ENCODE measurements at places on chromosomes 6 and 20.

GRCh38 chr6:18845896-18846295 lies 458.7 kb downstream of the RNF144B start:
- no peak overlapping the region for H3K4me3 ChIP-seq
- no peaks in the 10 kb centered on the region for H3K36me3 ChIP-seq
- H3K4me1 ChIP-seq, result no peaks in the 10 kb centered on the region
- H3K27ac ChIP-seq, result no peak overlapping the region
- no peak for DNase-seq

DNA sequence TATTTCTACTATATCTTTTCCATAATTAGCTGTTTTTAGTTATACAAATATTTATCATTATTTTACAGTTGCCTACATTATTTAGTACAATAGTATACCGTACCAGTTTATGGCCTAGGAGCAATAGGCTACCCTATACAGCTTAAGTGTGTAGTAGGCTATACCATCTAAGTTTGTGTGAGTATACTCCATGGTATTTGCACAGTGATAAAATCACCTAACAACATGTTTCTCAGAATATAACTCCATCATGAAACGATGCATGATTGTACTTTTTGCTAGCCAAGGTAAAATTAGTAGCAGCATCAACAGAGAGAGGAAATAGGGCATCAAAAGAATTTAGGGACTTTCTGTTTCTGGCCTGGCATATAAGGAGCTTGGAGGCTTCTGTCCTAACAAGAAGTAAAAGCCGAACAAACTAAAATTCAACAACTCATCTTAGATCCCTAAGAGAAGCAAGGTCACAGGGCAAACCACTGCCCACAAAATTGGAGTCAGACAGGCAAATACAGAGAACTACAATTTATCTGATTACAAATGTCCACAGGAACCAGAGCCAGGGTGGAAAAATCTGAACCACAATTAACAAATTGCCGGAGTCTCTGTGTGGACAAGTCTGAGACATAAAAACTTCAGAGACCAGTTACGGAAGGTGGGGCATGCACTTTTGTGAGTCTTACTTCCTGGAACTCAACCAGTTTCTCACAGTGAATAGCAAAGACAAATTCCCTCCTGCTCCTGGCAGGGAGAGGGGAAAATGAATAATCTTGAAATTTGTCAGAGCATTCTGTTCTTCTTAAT lies 671.4 kb downstream of the RFPL4B start:
- H3K27me3 ChIP-seq, result peaks cover 5% of the 10 kb centered on the region
- no peak overlapping the region for H3K4me3 ChIP-seq
- no peak for DNase-seq
- peak overlapping the region; percentile 34 for H3K27ac ChIP-seq
- H3K4me1 ChIP-seq, result peaks cover 9% of the 10 kb centered on the region

GRCh38 chr20:3890398-3890751 lies 1.2 kb downstream of the PANK2 start:
- peaks cover 50% of the 10 kb centered on the region for H3K4me1 ChIP-seq
- H3K4me3 ChIP-seq, result peak overlapping the region; percentile 99
- no peaks in the 10 kb centered on the region for H3K27me3 ChIP-seq
- no peak for DNase-seq
- peaks cover 42% of the 10 kb centered on the region for H3K36me3 ChIP-seq

GRCh38 chr6:30612213-30612612 lies 4.8 kb downstream of the PPP1R10 start:
- peaks cover 79% of the 10 kb centered on the region for H3K4me1 ChIP-seq
- H3K27ac ChIP-seq, result no peak overlapping the region
- H3K4me3 ChIP-seq, result peak overlapping the region; percentile 10
- no peak for DNase-seq
- peaks cover 64% of the 10 kb centered on the region for H3K36me3 ChIP-seq

DNA sequence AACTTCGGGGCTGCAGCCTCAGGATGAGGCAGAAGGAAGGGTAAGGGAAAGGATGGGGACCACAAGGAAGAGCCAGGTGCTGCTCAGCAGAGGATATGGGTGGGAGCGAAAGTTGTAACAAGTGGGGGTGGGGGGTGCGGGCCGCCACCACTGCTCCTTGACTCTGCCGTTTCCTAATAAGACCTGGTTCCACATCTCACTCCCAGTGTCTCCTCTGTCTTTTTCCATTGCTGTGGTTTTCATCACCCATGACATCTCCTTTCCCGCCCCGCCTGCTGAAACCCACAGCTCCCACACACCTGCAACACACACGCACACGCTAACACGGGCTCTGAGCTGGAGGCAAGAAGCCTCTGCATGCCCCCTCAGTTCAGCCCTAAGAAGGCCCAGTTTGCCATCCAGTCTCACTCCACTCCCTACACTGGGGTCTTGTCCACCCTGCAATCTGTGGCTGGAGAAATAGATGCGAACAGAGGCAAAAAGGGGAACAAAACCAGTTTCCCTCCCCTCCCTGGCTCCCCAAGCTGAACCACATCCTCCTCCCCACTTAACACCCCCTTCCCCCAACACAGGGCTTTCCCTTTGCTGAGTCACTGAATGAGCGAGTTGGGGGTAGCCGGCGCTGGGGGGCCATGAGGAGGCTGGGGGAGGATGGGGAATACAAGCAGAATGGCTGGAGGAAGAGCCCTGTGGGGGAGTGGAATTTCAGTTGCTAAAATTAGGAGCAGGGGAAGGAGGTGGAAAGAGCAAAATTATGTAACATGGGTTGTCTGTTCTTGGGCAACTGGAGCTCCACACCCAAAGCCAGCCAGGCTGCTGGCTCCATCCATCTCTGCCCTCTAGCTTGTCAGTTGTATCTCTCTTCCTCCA lies 11.5 kb downstream of the NFKBIL1 start:
- peaks cover 38% of the 10 kb centered on the region for H3K36me3 ChIP-seq
- no peak overlapping the region for H3K4me3 ChIP-seq
- H3K4me1 ChIP-seq, result peaks cover 28% of the 10 kb centered on the region
- peaks cover 3% of the 10 kb centered on the region for H3K27me3 ChIP-seq

GRCh38 chr6:106747139-106747538 lies 117.8 kb downstream of the QRSL1 start:
- no peaks in the 10 kb centered on the region for H3K27me3 ChIP-seq
- no peak for DNase-seq
- H3K36me3 ChIP-seq, result peaks cover 4% of the 10 kb centered on the region
- H3K4me1 ChIP-seq, result peaks cover 26% of the 10 kb centered on the region
- H3K4me3 ChIP-seq, result no peak overlapping the region

- H3K27me3 ChIP-seq, result no peaks in the 10 kb centered on the region
- H3K4me1 ChIP-seq, result no peaks in the 10 kb centered on the region
- no peak for DNase-seq
- H3K27ac ChIP-seq, result no peak overlapping the region
- H3K4me3 ChIP-seq, result no peak overlapping the region
These were observed 11.6 kb downstream of the PLN start for GRCh38 chr6:118559659-118560058.

DNA sequence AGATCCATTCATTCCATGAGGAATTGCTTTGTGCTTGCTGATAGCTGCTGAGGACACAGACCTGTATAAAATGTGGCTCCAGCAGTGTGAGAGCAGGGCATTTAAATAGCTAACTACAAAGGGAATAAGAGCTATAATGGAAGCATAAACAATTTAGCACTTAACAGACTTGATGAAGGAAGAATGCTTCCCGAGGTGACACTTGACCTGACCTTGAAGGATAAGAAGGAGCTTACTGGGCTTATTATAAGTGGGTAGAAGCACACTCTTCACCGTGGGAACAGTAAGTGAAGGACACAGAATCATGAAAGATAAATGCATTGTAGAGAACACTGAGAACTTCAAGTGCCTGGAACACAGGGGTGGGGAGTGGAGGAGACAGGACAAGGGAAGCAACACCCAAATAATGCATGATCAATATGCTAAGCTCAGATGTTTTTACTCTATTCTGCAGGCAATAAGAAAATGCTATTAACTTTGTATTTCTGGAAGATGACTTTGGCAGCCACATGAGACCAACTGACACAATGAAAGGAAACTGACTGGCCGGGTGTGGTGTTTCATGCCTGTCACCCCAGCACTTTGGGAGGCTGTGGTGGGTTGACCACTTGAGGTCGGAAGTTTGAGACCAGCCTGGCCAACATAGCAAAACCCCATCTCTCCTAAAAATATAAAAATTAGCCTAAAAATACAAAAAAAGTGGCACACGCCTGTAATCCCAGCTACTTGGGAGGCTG lies 84.2 kb downstream of the EPB41L2 start:
- peaks cover 7% of the 10 kb centered on the region for H3K36me3 ChIP-seq
- H3K4me3 ChIP-seq, result no peak overlapping the region
- H3K4me1 ChIP-seq, result peaks cover 26% of the 10 kb centered on the region

GRCh38 chr6:158789115-158789917 lies 29.9 kb downstream of the EZR start:
- no peak for DNase-seq
- no peaks in the 10 kb centered on the region for H3K27me3 ChIP-seq
- no peak overlapping the region for H3K4me3 ChIP-seq

DNA sequence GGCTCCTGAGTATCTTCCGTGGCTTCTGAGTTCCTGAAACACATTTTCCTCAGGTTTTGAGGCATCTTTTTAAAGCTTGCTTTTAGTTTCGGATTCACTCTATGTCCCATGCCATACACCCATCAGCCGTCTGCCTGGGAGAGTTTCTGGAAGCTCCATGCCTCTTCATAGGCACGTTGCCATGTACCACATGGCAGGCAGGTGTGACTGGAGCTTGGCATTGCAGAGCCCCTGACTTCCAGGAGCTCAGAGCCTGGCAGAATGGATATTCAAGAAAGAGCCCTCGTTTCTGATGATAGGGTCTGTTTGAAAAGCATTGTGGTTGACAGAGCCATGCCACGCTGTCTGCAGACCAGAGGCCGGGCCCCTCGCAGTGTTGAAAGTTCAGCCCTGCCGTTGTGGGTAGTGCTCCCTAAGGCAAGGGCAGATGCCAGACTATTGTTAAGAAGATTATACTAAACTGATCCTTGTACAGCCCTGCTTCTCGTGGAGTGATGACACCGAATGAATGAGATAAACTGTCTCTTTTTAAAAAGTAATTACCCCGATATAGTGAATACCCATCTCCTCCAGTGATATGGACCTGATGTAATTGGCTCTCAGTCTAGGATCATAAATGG lies 100.0 kb downstream of the RPP40 start:
- H3K4me3 ChIP-seq, result no peak overlapping the region
- peak overlapping the region; percentile 64 for H3K27ac ChIP-seq
- DNase-seq, result no peak
- peaks cover 57% of the 10 kb centered on the region for H3K4me1 ChIP-seq
- peaks cover 50% of the 10 kb centered on the region for H3K36me3 ChIP-seq

GRCh38 chr20:15576411-15576810 lies 996.8 kb downstream of the KIF16B start:
- H3K27ac ChIP-seq, result no peak overlapping the region
- no peak overlapping the region for H3K4me3 ChIP-seq
- no peaks in the 10 kb centered on the region for H3K36me3 ChIP-seq

DNA sequence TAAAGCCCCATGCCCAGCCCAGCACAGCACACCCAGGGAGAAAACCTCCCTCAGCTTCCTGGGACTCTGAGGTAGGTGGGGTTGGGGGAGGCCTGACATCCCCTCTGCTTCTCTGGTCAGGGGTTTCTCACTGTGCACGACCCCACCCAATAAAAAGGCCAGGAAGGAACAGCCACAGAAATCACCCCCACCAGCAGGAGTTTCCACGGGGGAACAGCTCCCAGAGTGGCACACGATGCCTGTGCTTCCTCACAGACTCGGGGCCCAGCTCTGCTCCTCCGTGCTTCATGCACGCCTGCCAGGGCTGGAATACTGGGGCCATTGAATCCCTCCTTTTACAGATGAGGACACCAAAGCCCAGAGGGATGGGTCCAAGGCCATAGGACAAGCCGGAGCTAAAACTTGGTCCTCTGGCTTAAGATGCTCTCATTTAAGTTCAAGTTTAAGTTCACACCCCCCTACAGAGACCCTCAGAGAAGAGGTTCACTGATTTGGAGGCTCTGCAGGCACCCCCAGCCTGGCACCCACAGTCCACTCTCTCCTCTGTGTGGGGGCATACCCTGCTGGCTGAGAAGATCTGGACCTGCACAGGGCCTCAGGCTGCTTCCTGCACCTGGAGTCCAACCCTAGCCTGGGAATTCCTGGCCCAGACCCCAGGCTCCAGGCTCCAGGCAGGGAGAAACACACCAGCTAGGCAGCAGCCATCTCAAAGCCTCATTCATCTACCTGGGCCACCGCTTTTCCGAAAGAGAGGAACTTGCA lies 14.3 kb downstream of the ACSS1 start:
- peaks cover 34% of the 10 kb centered on the region for H3K27me3 ChIP-seq
- H3K4me1 ChIP-seq, result peaks cover 14% of the 10 kb centered on the region
- DNase-seq, result no peak
- no peak overlapping the region for H3K4me3 ChIP-seq

DNA sequence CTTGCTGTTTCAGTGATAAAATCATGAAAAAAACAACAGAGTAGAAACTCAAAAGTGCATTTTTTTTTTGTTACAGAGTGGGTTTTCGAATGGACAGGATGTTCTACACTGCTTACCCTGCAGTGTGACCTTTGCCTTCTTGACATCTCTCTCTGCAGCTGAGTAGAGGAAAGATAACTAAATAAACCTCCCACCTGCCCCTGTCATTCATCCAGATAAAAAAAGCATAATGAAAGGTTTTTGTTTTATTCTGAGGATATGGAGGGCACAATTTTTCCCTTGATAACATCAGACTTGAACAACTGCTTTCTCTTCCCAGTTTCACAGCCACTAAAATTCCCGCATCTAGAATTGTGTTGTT lies 193.6 kb upstream of the FOXQ1 start:
- peaks cover 18% of the 10 kb centered on the region for H3K27me3 ChIP-seq
- H3K4me1 ChIP-seq, result peaks cover 18% of the 10 kb centered on the region
- no peaks in the 10 kb centered on the region for H3K36me3 ChIP-seq
- H3K27ac ChIP-seq, result no peak overlapping the region

DNA sequence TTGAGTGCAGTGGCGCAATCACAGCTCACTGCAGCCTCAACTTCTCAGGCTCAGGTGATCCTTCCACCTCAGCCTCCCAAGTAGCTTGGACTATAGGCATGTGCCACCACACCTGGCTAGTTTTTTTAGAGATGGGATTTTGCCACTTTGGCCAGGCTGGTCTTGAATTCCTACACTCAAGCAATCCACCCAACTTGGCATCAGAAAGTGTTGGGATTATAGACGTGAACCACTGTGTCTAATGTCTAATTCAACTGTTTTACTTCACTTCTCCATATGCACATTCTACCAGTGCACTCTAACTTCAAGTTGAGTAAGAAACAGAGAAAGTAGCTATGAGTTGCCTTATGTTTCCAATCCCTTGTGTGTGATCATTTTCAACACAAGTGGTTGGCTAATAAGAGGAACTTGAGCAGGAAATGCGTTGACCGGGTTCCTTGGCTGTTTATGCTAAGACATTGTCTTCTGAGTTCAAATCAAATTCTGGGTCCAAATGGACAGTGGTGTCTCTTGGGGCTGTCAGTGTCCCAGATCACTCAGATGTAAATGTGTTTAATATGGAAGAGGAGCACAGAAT lies 23.9 kb downstream of the ZNF337 start:
- no peak for DNase-seq
- H3K4me3 ChIP-seq, result no peak overlapping the region
- no peak overlapping the region for H3K27ac ChIP-seq
- H3K27me3 ChIP-seq, result peaks cover 3% of the 10 kb centered on the region

- no peak overlapping the region for H3K4me3 ChIP-seq
- peaks cover 23% of the 10 kb centered on the region for H3K4me1 ChIP-seq
- peaks cover 3% of the 10 kb centered on the region for H3K27me3 ChIP-seq
- H3K36me3 ChIP-seq, result no peaks in the 10 kb centered on the region
- no peak overlapping the region for H3K27ac ChIP-seq
These were observed 23.8 kb upstream of the TUBB2A start for GRCh38 chr6:3181105-3181504.

GRCh38 chr20:8963330-8963729 lies 105.6 kb upstream of the PLCB4 start:
- H3K36me3 ChIP-seq, result peaks cover 12% of the 10 kb centered on the region
- no peak for DNase-seq
- no peak overlapping the region for H3K4me3 ChIP-seq
- peaks cover 3% of the 10 kb centered on the region for H3K27me3 ChIP-seq
